MG63 (cell line): ENCODE measurements at places on chromosomes 6 and 20.

- DNase-seq: no peak
Observed at GRCh38 chr20:11469795-11470435, 447.8 kb upstream of the BTBD3 start.

DNA sequence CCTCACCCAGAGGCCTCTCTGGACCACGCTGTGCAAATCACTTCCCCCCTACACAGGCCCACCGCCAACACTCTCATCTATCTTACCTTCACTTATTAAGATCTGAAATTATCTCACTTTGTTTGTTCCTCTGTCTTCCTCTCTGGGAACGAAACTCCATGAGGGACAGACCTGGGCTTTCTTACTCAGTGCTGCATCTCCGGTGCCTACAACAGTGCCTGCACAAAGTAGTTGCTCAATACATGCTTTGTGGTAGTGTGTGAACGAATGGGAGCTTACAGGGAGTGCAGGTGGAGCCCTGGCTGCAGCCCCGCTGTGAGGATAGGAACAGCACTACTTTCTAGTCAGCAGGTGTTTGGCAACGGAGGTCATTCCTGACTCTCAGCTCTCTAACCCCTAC lies 5.3 kb downstream of the CASS4 start:
- DNase-seq: no peak

GRCh38 chr6:9647071-9647445 lies 767.8 kb downstream of the TFAP2A start:
- DNase-seq: no peak

DNA sequence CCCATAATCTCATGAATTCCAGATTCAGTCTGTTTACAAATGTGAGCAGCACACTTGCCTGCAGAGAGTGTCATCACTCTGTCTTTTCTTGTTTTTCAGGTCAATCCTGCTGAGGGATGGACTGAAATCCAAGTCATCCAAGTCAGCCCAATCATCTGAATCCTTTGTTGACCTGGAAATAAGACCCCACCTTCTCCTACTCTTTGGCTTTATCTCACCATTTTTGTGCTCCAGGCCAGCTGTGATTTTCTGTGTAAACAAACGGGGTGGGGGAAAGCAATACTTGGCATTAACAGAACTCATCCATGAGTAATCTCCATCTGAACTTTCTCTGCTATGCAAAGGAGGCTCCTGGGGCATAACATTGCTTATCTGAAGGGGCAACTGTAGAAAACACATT lies 16.9 kb upstream of the GSTA4 start:
- peak; percentile 7 for DNase-seq

- no peak for DNase-seq
Observed at GRCh38 chr20:48034751-48035150, 249.5 kb upstream of the SULF2 start.

- no peak for DNase-seq
Observed at GRCh38 chr6:19524366-19525186, 312.6 kb upstream of the ID4 start.

GRCh38 chr20:24697411-24697810 lies 228.0 kb downstream of the SYNDIG1 start:
- DNase-seq: no peak

DNA sequence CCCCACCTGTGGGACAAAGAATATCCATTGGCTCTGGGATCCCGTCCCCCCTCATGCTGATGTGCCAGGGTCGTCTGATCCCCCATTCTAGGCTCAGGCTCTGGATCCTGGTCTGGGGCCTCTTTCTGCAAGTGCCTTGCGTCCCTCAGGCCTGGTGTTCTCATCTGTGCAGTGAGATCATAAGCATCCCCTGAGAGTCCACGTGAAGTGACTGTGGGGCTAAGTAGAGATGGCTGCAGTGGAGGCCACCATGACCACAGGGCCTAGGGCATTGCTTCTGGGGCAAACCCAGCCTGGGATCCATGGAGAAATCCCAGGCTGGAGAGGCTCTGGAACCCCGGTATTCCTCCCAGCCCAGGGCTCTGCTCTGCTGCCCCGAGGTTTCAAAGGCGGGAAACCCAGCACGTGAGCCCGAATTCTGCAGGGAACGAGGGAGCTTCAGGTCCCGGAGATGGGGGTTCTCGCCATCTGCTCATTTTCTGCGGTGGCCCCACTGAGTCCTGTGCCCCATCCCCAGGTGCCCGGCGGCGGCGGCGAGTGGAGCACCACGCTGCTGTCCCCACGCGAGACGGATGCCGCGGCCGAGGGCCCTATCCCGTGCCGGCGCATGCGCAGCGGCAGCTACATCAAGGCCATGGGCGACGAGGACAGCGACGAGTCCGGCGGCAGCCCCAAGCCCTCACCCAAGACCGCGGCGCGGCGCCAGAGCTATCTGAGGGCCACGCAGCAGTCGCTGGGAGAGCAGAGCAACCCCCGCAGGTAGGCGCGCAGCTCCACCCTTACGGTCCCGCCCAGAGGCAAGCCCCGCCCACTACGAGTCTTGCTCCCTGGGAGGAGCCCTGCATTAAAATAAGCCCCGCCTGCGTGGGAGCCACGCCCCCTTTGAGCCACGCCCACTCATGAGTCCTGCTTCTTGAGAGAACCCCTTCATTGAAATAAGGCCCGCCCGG lies 105.5 kb upstream of the MYL9 start:
- DNase-seq: peak; percentile 59

GRCh38 chr20:2217857-2218539 lies 77.8 kb upstream of the TGM3 start:
- no peak for DNase-seq

DNA sequence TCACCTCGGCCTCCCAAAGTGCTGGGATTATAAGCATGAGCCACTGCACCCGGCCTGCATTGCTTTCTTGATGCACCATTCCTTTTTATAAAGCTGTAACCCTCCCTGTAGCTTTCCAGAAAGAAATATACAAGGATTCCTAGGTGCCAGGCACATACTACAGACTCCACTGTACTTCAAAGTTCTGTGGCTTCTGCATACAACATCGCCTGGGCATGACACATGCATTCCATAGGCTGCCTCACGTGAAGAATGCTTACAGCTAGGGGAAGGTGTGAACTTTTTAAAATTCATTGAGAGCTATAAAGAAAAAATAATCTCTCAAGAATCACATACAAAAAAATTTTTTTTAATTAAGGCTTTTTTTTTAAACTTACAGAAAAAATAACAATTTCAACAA lies 50.2 kb downstream of the TRAM2 start:
- peak; percentile 67 for DNase-seq

DNA sequence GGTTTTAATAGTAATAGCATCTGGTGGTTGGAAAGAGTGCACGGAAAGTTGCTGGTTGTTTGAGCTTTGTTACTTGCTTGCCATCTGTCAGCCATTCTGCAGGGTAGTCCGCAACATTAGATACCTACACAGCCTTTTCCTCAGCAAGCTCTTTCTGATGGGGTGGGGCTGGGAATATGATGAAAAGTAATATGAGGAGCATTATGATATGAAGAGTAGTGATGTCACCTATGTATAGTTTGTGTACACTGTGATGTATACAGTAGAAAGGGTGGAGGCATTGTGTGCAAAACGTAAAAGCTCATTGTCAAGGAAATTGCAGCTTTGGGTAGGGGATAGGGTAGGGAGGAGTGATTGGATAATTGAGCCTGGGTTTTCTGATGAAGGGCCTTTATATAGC lies 16.1 kb downstream of the SCAF8 start:
- DNase-seq: no peak

GRCh38 chr6:32073101-32073500 lies 34.9 kb downstream of the CYP21A2 start:
- no peak for DNase-seq

DNA sequence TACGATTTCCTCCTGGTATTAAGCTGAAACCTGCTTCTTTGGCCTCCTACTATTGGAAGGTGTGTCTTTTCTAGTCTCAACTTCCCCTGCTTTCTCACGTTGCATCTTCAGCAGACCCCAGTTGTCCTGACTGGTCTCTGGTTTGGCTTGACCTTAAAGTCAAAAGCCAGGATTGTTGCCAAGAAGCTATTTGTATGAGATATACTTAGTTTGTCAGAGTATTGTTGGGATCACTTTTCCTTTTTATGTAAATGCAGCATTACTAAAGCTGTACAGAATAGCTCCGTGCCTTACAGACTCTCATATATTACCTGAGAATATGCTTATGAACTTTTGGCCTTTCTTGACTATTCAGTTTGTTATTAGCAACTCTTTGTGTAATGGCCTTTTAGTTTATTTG lies 61.1 kb downstream of the TSPYL4 start:
- no peak for DNase-seq

DNA sequence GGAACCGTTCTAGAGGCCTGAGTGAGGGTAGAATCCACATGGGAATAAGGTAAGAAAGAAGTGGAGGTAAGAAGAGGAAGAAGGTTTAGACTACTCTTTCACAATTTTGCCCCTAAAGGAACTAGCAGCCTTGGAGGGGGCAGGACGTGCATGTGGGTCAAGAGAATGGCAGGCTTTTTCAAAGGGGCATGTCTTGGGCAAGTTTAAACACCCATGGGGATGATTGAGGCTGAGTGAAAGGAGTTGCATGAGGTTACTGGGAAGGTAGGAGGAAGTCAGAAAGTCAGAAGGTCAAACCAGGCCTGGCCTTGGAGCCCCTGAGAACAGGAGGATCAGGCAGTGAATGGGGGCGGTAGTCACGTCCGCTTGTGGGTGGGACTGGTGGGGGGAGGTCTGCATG lies 10.2 kb downstream of the ADA start:
- DNase-seq: no peak

- DNase-seq: no peak
Observed at GRCh38 chr6:167528239-167528638, 203.4 kb downstream of the TTLL2 start.
